Glutamatergic neuron (in vitro differentiated cells): ENCODE measurements at places on chromosomes 7 and 10. TPM values are rescaled to one million over a fixed set of nuclear protein-coding genes. Genes with fewer than 3 reads are reported as not detected.

ZNF804B gene
- total RNA-seq: 0.10 TPM

DNA sequence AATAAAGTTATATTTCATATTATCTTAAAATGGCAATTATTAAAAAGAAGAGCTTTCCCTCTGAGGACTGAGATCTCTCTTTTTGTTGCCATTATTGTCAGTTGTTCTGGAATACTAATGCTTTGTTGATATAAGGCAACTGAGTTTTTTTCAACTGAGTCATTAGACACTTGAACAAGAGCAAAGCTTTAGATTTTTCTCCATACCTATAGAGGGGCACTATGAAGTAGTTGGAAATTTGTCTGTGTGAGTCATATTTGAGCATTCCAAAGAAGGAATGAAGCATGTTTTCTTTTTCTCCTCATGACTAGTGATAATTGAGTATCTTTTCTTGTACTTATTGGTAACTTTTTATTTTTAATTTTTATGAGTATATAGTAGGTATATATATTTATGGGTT, 24.5 kb downstream of the RPA3 start:
- no peak for DNase-seq

- DNase-seq: no peak
Observed at GRCh38 chr7:159122276-159122675, 22.4 kb downstream of the VIPR2 start.

DNA sequence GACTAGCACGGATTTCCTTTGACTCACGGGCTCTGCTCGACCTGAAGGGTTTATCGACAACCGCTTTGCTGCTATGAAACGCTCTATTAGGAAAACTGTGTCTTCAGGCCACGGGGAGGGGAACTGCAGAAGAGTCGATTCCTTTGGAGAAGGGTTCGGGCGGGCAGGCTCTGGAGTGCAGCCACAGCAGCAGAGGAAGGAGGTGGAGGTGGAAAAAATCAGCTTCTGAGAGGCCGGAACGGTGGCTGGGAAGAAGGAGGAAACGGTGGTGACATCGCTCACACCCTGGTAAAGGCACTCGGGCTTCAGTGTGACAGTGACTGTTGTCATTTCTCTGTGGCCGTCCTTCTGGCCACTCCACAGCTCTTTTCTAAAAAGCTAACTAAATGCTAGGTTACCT, 64.6 kb upstream of the MGMT start:
- no peak for DNase-seq

- no peak for DNase-seq
Observed at GRCh38 chr10:72753760-72754231, 61.9 kb downstream of the MCU start.

DNA sequence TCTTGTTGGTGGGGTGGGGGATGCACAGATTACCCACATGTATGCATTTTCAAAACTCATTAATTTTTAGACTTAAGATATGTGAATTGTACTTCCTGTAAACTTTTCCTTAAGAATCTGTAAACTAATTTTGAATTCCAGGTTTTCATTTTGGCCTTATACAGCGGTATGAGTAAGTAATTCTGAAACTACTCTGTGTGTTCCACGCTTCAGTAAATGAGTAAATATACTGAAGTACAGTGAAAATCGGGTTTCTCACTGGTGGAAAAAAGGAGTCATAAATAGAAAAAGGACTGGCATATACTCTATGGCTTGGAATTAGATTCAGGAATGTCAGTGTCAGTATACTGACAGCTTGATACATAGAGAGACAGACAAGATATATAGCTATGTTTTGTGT, 72.8 kb downstream of the CTTNBP2 start:
- DNase-seq: no peak
